Activated naive CD4-positive, alpha-beta T cell (primary cell): ENCODE measurements at places on chromosomes 6 and 20.

GRCh38 chr20:20548527-20549266, 163.7 kb downstream of the RALGAPA2 start:
- no peak for DNase-seq

DNA sequence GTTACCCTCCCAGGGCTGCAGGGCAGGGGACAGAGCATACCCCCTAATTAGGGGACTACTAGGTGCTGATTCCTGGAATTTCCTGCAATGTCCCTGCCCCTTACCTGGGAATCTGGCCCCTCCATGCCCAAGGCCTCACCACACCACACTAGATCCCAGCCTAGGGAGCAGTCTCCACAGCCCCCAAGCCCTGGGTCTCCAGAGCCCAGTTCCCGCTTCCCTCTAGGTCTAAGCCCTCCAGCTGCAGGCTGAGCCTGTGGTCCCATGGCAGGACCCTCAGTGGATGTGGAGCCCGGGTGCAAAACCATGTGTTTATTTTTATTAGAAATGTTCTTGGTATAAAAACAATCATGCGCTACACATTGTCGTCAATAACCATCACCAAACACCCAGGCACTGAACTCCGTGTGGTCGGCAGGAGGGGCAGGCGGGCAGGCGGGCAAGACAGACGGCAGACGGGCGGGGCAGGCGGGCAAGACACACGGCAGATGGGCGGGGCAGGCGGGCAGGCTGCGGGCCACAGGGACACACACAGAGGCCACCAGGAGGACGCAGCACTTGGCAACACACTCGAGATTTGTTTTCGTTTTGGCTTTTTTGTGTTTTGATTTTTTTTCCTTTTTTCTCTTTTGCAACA, 124.2 kb downstream of the GRM4 start:
- no peak for DNase-seq

DNA sequence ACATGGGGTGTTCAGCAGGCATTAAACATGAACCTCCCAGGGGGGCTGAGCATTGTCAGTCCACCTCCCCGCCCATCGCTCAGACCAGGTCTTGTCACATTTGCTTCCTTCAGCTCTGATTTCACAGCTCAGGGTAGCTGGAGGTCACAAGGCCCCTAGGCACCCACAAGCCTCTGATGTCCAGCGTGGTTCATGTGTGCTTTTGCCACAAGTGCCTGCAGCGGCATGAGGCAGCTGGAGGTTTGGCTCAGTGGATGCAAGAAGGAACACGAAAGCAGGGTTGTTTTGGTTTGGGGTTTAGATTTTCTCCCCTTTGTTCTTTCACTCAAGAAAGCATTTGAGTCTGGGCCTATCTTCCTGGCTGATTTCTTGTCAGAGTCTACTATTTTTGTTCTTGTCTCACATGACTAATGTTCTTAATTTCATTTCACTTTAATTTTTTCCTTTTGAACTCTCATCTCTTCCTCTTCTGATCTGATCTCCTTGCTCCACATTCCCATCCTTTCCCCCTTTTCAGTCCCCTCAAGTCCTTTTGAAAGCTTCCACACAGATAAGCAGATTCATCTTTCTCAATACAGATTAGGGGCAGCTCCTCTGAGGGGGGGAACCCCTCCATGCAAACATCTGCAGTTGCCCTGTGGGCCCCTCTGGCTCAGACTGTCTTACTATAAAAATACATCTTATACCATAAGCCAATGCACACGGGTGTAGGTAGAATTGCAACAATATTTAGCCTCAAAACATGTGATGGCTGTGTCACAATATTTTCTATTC, 68.1 kb upstream of the CEP85L start:
- DNase-seq = no peak

- no peak for DNase-seq
Measured at GRCh38 chr20:30815577-30816181, 441.8 kb upstream of the DEFB115 start.

DNA sequence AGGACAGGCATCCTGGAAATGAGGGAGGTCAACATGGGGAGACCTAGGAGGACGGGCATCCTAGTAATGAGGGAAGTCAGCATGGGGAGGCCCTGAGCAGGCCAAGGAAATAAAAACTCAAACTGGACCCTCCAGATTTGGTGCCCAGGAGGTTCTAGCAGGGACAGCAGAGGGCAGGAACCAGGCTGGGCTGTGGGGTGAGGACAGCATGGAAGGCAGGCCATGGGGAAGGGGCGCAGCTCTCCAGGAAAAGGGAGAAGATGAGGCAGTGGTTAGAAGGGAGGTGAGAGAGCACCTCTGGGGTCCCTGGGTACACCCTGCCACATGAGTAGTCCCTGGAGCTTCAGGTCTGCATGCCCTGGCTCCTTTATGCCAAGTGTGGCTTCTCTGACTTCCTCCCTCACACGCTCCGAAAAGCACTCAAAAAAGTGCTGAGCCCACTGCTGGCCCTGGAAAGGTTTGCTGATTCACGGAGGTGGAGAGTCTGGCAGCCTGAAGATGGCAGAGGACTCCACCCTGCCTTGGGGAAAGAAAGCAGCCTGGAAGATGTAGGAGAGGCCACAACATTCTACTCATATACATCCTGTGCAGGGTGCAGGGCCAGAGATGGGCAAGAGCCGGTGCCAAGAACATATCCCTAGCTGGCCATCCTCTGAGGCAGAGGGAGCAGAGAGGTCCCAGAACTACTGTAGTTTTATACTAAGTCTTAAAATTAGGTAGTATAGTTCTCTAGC, 154.9 kb downstream of the MRPL14 start:
- no peak for DNase-seq

- no peak for DNase-seq
Measured at GRCh38 chr6:16514249-16514648, 247.0 kb downstream of the ATXN1 start.

GRCh38 chr20:47878601-47879027, 93.3 kb upstream of the SULF2 start:
- DNase-seq = no peak

DNA sequence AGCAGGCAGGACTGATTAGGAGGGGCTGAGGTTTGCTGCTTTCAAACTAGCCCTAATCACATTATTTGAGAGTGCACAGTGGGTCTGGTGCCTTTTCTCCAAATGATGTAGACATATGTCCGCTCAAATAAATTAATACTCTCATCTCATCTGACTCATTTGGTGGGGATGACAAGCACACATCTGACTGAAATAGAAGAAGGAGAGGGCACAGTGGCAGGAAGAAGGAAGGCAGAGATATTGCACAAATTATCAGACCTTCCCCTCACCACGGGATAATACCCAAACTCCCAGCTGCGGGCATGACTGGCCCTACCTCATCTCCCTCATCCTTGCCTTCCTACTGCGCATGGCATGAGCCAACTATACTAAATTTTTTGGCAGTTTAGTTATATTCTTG, 33.9 kb upstream of the TNFRSF21 start:
- DNase-seq = no peak

- DNase-seq = no peak
Measured at GRCh38 chr6:40054602-40055001, 120.3 kb upstream of the MOCS1 start.

DNA sequence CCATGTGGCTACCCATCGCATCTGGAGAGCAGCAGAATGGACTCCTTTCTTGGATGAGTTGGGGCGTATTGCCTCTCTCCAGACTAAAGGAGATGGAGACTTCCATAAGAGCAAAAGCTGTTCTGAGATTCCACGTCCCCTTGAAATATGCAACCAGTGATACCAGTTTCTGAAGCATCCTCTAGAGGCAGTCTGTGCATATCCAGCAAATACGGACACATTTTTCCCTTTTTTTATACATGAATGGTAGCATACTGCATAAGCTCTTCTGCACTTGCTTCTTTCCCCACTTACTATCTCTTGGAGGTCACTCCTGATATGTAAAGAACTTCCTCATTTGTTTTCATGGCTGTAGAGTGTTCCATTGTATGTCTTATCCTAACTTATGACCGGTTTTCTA, 34.6 kb downstream of the TAF8 start:
- no peak for DNase-seq

DNA sequence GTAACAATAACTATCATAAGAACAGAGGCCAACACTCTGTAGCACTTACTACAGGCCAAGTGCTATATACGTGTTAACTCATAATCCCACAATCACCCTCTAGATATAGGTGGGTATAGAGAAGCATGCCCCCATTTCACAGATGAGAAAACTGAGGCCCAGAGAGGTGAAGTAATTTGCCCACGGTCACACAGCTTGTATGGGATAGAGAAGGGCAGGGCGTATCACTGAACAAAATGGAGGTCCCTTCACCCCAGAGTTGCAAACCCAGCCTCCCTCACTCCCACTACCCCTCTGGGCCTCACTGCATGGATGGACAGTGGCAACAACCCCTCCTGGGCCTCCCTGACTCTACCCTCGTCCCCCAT, 31.8 kb upstream of the PTGIS start:
- DNase-seq = no peak

- DNase-seq = no peak
Measured at GRCh38 chr6:98485593-98485992, 348.8 kb upstream of the POU3F2 start.

- DNase-seq = no peak
Measured at GRCh38 chr20:11311659-11312224, 606.0 kb upstream of the BTBD3 start.

- DNase-seq = no peak
Measured at GRCh38 chr6:166169549-166170421, 2.1 kb upstream of the TBXT start.

DNA sequence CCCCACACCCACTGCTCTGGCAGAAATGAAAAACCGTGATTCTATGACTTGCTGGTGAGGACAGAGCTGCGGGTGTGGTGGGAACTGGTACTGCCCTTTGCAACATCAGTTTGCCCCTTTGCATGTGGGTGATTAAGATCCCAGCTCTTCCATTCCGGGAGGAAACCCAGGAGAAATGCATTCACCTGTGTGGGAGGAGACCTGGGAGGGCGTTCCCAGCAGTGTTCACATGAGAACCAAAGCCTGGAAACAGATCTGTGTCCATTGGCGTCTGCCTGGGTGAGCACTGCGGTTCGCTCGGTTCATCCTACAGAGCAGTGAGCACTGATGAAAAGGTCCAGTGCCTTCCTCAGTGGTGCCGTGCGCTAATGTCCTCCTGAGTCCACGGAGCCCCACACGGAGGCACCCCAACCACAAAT, 89.7 kb downstream of the SMOC2 start:
- DNase-seq = no peak

DNA sequence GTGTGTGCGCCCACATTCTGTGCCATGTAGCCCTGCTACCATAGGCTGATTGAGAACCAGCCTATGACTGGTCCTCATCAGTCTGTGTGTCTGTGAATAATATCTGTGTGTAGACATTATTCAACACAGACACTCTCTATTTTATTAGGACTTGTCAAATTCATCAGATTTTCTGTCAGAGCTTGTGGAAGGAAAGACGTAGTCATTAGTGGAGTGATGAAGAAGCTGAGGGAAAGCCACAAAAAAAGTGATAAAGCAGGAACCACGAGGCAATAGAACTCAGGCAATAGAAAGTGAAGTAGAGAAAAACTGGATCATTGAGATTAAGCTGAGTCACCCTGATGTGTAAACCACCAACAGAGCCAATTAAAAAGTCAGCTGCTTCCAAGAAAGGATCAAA, 122.2 kb upstream of the MARCKS start:
- no peak for DNase-seq

DNA sequence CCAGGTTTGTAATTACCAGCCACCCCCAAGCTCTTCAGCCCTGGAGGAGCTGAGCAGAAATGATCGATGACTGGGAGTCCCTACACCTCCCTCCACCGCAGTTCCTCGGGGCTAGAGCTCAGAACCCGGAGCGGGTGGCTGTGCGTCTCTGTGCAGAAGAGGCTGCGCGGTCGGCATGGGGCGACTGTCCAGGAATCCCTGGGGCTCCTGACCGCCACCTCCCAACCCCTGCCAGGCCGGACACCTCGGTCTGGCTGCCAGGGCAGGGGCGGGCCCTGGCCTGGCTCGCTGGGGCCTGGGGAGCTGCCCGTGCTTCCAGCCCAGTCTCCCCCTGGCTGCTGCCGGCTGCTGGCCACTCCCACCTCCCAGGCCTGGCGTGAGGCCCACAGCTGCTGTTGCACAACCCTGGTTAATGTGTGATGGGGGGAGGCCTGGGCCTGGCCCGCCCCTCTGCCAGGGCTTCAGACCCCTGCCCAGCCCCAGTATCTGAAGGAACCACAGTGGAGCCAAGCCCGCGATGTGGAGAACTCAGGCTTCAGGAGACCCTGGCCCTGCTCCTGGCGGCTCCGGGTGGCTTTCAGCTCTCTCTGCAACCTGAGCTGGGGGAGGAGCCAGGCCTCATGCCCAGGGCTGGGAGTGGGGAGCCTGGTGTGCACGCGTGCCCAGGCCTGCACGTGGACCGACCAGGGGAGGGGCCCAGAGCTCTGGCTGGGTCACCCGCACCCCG, 1.2 kb downstream of the SLC2A4RG start:
- DNase-seq = no peak

DNA sequence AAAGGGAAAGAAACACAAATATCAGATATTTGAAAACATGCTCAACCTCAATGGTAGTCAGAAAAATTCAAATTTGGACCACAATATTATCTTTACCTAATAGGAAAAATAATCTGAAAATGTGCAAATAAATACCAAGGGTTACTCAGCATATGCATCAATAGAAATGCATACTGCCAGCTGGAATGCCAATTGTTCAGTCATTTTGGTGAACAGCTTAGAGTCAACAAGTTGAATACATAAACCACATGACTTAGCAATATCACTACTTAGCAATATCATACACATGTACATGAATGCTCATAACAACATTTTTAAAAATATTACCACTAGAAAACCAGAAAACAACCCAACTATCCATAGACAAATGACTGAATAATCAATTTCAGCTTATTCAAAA, 212.7 kb downstream of the PTPRK start:
- no peak for DNase-seq
